ENCODE measurements at places on chromosomes 16 and 17. TPM values are rescaled to one million over a fixed set of nuclear protein-coding genes. Genes with fewer than 3 reads are reported as not detected.

GRCh38 chr17:82938873-82939620 is 99.2 kb upstream of the ZNF750 start:
- no peaks in the 10 kb centered on the region for H3K4me1 ChIP-seq
- H3K4me3 ChIP-seq: no peak overlapping the region
- no peak overlapping the region for H3K27ac ChIP-seq
- no peaks in the 10 kb centered on the region for H3K27me3 ChIP-seq

DNA sequence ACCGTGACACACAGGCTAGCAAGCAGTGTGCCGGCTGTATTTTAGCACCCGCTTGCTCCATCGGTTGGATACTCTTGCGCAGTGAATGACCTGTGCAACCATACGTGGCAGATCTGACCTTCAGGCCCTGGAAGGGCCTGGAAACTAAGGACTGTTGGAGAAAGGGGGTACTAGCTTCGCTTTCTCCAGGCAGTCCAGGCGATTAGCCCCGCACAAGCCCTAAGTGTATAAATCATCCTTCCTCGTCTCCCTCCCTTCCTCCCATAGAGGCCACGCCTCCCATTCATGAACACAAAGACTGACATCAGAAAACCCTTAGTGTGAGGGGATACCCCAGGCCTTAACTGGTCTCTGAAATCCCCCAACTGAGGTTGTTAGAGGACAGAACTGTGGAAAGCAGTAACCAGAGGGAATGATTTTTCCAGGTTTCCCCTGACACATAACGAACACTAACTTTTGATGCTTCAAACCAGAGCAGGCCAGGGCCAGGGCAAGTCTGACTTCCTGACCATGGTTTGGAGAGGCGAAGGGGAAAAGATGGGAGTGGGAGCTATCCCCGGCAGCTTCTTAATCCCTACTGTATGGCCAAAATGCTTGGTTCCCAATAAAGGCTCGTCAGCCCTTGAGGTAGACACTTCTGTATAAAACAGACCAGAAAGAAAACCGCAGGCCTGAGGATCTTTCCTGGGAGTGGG is 1.4 kb upstream of the DYNLL2 start:
- H3K4me1 ChIP-seq: peaks cover 12% of the 10 kb centered on the region
- peaks cover 5% of the 10 kb centered on the region for H3K36me3 ChIP-seq
- H3K4me3 ChIP-seq: no peak overlapping the region
- no peak overlapping the region for H3K27ac ChIP-seq
- peaks cover 20% of the 10 kb centered on the region for H3K27me3 ChIP-seq

GRCh38 chr16:4924593-4925292 is 12.2 kb downstream of the PPL start:
- H3K4me1 ChIP-seq: no peaks in the 10 kb centered on the region
- H3K4me3 ChIP-seq: no peak overlapping the region
- H3K27ac ChIP-seq: no peak overlapping the region

GRCh38 chr17:46085522-46085921 is 86.5 kb downstream of the STH start:
- no peak overlapping the region for H3K4me3 ChIP-seq
- peaks cover 7% of the 10 kb centered on the region for H3K36me3 ChIP-seq
- H3K27me3 ChIP-seq: no peaks in the 10 kb centered on the region
- no peak overlapping the region for H3K27ac ChIP-seq
- no peaks in the 10 kb centered on the region for H3K4me1 ChIP-seq

GRCh38 chr16:53773150-53773846 is 69.3 kb downstream of the FTO start:
- no peaks in the 10 kb centered on the region for H3K27me3 ChIP-seq
- H3K27ac ChIP-seq: no peak overlapping the region
- H3K4me1 ChIP-seq: peaks cover 7% of the 10 kb centered on the region
- peak; percentile 79 for DNase-seq
- H3K4me3 ChIP-seq: no peak overlapping the region

DNA sequence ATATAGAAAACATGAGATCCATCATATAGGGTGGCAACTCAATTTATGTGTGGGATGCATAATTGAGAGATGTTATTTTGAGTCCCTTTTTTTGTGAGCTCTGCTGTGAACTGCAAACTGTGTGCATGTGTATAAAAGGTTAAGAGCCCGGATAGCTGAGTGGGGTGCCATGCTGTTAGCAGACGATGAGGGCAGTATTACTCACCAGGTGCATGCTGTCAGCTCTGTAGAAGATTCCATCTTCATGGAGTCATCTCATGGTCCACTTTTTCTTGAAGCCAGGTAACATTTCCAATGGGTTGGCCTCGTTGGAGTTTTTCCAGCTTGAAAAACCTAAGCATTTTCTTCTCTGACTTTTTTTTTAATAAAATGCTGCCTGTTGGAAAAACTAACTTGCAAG is 43.0 kb upstream of the RHBDL3 start:
- H3K4me1 ChIP-seq: no peaks in the 10 kb centered on the region
- DNase-seq: no peak
- H3K27ac ChIP-seq: no peak overlapping the region
- no peaks in the 10 kb centered on the region for H3K27me3 ChIP-seq

DNA sequence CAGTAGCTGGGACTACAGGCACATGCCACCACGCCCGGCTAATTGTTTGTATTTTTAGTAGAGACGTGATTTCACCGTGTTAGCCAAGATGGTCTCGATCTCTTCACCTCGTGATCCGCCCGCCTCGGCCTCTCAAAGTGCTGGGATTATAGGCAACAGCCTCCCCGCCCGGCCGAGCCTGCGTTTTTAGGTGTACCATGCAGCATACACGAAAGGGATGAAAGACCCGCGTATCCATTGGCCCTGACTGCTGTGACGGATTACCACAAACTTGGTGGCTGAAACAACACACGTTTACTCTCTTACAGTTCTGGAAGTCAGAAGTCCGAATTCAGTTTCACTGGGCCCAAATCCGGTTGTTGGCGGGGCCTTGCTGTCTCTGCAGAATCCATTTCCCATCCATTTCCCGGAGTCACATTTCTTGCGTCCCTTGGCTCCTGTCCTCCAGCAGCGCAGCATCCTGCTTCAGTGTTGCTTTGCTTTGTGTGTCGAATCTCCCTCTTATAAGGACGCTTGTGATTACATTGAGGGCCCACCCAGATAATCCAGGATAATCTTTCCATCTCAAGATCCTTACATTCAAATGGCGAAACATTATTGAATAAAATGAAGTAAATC is 8.3 kb upstream of the GUCY2D start:
- peaks cover 4% of the 10 kb centered on the region for H3K4me1 ChIP-seq
- H3K27me3 ChIP-seq: peaks cover 9% of the 10 kb centered on the region
- no peaks in the 10 kb centered on the region for H3K36me3 ChIP-seq
- no peak overlapping the region for H3K4me3 ChIP-seq

Gene ACBD4
- total RNA-seq: 6.7 TPM

Gene MIEN1
- 51.1 TPM for total RNA-seq

Gene DDX19B
- 34.3 TPM for total RNA-seq

Gene TBX4
- total RNA-seq: not detected

Gene RNF112
- total RNA-seq: 0.11 TPM
